ENCODE measurements at places on chromosomes 1 and 21.
A peak's percentile ranks its signal among the peaks of the same experiment; 100 is the strongest.

DNA sequence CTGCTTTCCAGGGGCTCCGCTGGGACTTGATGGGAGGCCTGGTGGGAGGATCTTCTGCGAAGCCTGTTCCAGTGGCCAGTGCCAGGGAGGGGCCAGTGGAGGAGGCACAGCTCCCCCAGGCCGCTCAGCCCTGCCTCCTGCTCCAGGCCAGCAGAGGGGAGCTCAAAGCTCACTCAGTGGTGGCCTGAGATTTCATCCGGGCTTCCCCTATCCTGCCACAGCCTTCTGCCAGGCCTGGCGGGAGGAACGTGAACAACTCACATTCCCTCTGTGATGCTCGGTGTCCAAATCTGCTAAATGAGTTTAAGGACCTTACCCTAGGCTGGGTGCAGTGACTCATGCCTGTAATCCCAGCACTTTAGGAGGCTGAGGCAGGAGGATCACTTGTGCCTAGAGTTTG lies 3.3 kb downstream of the CLCNKB start:
- peak; percentile 26 for DNase-seq

DNA sequence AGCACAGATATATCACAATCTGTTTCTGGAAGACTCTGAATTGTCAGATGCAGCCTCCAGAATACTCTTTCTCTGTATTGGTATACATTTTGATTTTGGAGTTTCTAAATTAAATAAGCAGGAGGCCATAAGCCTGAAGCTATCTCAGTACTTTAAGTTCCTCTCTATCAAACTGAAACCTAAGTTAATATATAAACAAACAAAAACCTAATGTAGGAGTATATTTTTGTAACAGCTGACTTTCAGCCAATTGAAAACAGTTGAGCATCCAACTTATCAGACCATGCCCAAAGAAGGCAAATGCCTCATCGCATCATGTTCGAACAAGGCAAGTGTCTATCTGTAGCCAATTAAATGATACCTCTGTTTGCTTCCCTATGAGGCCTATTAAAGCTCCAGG lies 1054.4 kb downstream of the AMY1C start:
- DNase-seq: no peak

DNA sequence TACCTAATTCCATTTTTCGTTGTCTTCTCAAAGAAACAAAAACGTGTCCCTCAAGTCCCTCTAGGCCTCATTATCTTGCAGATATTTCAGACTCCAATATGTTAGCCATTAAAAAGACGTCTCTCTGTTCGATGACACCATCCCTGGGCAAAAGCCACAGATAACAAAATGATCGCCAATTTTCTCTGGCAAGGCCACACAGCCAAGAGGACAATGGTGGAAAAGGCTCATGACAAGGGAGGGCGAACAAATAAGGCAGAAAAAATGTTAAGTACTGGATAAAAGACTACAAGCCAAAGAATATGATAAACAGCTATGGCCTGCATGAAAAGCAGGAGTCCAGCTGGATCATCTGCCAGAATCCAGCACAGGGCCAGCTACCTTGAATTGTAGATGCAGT lies 82.9 kb downstream of the TBX15 start:
- DNase-seq: no peak

- no peak for DNase-seq
These were observed 39.4 kb upstream of the CAMK1G start for GRCh38 chr1:209544098-209544497.

- no peak for DNase-seq
These were observed 13.6 kb downstream of the ARPC5 start for GRCh38 chr1:183622013-183622412.

DNA sequence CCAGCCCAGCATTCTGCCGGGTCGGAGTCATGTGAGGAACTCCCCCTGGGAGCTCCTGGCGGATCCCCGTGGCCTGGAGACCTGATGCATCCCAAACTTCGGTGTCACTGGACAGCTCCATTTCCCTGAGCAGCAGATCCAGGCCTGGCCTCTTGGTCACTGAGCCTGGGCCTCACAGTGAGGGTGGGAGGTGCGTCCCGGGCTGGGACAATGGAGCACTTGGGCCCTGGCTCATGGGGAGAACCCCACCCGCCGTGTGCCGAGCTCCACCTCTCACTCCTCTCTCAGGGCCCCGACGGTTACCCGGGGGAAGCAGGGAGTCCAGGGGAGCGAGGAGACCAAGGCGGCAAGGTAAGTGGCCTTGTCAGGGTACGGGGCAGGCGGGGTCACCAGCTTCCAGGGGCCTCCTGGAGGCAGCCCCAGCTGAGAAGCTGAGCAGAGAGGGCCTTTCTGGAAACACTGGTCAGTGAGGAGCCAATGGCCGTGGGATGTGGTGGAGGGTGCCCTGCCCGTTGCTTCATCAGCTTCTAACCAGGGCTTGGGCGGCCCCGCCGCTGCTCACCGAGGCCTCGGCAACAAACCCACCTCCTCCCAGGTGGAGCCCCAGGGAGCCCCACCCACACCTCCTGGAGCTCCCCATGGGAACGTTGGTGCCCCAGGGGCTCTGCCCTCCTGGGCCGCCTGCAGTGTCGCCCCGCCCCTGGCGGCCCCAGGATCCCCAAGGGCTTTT lies 19.8 kb downstream of the COL6A2 start:
- no peak for DNase-seq

DNA sequence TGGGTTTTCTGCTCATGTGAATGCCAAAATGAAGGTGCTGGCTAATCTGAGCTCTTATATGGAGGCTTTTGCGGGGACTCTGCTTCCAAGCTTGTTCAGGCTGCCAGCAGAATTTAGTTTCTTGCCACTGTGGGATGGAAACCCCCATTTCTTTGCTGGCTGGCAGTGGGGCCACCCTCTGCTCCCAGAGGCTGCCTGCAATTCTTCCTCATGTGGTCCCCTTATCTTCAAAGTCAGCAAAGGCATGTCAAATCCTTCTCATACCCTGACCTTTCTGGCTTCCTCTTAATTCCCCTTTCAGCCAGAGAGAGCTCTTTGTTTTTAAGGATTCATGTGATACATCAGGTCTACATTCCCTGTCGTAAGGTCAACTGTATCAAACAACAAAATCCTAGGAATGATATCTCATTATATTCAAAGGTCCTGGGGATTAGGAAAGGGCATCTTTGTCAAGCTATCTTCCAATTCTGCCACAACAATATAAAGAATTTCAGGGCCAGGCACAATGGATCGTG lies 5.2 kb upstream of the GPR161 start:
- no peak for DNase-seq

DNA sequence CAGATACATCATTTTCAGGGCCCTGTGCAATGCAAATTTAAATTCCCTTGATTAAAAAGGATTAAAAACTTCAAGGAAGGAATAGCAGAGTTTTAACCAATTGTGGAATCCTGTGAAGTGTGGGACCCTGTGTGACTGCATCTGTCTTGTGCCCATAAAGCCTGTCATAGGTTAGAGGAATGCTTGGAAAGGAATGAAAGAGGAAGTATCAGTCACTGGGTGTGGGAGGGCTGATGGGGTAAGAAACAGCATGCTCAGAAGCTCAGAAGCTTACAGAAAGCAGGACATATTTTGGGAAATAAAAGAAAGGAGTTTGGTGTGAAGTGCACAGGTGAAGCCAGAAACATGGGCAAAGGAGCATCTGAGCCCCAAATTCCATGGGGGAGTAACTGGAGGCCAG lies 150.8 kb upstream of the ETV3 start:
- no peak for DNase-seq

DNA sequence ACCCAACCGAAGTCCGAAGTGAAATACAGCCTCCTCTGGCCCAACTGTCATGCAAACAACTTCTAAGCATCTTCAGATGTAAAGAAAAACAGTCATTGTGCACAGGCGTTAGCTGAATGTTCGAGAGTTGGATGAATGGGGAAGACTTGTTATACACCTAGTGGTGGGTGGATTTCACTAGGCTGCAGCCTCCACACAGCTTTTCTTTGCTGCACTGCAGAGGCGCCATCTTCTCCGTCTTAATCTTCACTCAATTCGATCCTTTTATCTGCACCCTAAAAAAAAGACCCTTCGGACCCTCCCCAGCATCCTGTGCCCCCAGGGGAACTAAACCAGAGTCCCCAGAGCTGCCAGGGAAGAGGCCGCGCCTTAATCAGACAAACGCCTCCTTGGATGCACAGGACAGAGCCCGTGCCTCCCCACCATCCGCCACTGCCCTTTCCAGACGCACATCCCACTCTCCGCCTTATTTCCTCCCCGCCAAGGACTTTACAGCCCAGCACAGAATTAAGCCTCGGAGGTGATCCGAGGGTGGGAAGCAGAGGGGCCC lies 1.4 kb downstream of the APP start:
- peak; percentile 81 for DNase-seq

DNA sequence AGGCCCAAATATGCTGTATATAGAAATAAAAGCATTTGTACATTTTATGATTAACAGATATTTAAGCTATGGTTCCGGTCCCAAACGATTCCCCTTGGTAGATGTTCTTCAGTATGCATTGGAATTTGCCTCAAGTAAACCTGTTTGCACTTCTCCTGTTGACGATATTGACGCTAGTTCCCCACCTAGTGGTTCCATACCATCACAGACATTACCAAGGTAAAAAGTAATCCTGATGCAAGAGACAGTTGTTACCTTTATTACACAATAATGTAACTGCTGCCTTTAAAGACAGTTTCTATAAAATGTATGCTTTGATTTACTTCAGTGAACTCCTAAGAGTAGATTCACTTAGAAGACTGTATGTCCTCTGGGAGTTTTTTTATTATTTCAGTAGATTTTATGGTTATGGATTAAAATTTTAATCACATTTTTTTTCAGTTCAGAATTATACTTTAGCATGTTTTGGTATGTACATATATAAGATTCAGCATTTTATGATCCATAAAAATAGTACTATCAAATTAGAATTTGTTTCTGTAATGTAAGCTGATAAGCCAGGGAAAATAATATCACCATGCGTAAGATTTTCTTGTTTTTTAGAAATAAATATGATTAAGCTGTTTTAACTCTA lies 96.5 kb downstream of the USP25 start:
- DNase-seq: peak; percentile 32

Data from RKO (cell line).